ENCODE measurements at places on chromosomes 12 and 14.
A peak's percentile ranks its signal among the peaks of the same experiment; 100 is the strongest.

- DNase-seq: peak; percentile 35
Observed at GRCh38 chr12:93591137-93591868, 18.8 kb downstream of the SOCS2 start.

GRCh38 chr14:77128414-77128891 lies 13.1 kb downstream of the ZDHHC22 start:
- no peak for DNase-seq

GRCh38 chr12:92458996-92459395 lies 243.8 kb upstream of the PLEKHG7 start:
- no peak for DNase-seq

GRCh38 chr12:93029091-93029490 lies 100.0 kb upstream of the EEA1 start:
- DNase-seq: no peak

- no peak for DNase-seq
Observed at GRCh38 chr12:57759360-57759980, 4.6 kb downstream of the MARCHF9 start.

- DNase-seq: no peak
Observed at GRCh38 chr12:6066651-6067050, 57.8 kb downstream of the VWF start.

DNA sequence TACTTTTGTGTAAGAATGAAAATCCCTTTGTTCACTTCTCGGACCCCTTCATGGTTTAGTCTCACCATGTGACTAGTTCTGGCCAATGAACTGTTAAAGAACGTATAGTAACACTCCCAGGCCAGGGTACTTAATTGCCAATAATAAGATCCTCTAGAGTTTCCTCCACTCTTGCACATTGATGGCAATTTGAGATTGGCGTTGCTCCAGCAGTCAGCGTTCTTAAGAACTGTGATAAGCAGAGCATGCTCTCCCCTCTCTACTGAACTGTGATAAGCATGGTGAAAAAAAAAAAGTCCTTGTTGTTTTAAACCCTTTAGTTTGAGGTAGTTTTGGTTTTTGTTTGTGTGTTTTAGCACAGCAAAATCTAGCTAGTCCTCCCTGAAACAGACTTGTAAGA lies 854.5 kb downstream of the SLC6A15 start:
- DNase-seq: no peak

GRCh38 chr14:105884808-105885281 lies 358.5 kb downstream of the TMEM121 start:
- no peak for DNase-seq

All from naive thymus-derived CD8-positive, alpha-beta T cell (primary cell).